Activated T-helper 1 cell treated with anti-CD3 and anti-CD28 coated beads, Interleukin-2, amount 50 U/mL, for 16 hours (primary cell): ENCODE measurements at places on chromosomes 13 and 19.
A peak's percentile ranks its signal among the peaks of the same experiment; 100 is the strongest.

GRCh38 chr13:98478189-98479129, 98.4 kb downstream of the STK24 start:
- DNase-seq: no peak

DNA sequence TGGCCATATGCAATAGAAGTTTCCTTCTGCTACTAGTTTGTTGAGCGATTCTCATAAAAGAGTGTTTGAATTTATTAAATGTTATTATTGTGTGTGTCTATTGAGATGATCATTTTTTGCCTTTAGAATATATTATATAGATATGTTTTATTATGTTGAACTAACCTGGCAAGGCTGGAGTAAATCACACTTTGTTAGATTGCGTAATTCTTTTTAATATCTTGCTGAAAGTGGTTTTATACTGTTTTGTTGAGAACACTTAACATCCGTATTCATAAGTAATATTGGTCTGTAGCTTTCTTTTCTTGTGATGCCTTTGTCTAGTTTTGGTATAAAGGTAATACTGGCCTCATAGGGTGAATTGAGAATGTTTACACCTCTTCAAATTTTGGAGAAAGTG, 574.3 kb upstream of the PCDH20 start:
- DNase-seq: no peak

DNA sequence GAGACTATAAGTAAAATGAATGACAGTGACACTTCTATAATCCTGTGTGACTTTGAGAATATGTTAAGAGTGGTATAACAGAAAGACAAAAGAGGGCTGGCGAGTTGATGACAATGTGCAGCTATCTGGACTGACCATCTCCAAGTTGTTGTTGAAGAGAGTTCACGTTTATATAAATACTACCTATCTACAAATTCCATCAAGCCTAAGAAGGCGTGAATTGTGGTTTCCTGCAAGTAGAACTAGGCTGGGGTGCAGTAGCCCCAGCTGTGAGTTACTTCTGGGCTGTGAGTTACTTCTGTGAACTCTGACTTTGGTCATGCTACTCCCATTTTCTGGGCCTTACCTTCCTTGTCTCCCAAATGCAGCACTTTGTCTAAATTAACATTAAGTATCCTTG, 561.0 kb downstream of the TBC1D4 start:
- DNase-seq: no peak

- no peak for DNase-seq
These were observed 746.8 kb upstream of the SLC10A2 start for GRCh38 chr13:103812971-103813370.

DNA sequence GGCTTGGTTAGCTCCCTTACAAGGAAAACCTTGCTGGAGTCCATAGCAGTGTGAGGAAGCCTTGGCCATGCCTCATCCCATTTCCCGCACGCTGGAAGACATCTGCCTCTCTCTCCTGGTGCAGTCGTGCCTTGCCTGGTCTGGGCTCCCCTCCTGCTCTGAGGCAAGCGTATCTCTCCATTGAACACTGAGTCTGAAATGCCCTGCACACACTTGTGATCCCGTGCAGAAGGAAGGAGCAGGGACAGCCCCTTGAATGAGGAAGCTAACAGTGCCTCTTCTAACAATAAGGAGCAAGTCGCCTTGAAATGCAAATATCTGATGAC, 407 bp upstream of the ZNF440 start:
- no peak for DNase-seq

DNA sequence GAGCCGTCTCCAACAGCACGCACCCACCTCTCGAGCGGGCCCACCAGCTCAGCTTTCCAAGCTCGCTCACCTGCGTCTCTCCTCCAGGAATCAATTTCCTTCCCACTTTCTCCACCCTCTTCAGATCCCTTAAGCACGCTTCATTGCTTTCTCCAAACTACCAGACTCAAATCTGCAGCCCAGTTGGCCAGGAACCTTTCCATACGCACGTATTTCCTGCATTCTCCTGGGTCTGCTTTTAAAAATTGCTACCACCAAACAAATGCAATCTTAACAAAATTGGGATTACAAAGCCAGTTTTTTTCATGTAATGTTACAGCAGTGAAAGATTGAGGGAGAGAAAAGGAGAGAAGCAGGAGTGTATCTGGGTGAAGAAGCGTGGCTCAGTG, 1.5 kb downstream of the ENOX1 start:
- DNase-seq: no peak

DNA sequence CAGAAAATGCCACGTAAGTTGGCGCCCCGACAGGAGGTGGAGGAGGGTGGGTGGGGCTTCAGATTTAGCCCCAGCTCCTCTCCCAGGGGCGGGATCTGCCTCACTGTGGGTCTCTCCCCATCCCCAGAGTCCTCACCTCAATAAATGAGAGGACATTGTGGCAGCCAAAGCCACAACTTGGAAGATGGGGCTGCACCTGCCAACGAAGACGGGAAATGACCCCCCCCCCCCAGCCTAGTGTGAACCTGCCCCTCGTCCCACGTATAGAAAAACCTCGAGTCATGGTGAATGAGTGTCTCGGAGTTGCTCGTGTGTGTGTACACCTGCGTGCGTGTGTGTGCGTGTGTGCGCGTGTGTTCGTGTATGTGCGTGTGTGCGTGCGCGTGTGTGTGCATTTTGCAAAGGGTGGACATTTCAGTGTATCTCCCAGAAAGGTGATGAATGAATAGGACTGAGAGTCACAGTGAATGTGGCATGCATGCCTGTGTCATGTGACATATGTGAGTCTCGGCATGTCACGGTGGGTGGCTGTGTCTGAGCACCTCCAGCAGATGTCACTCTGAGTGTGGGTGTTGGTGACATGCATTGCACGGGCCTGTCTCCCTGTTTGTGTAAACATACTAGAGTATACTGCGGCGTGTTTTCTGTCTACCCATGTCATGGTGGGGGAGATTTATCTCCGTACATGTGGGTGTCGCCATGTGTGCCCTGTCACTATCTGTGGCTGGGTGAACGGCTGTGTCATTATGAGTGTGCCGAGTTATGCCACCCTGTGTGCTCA, 1.5 kb upstream of the TRAPPC5 start:
- DNase-seq: peak; percentile 44

DNA sequence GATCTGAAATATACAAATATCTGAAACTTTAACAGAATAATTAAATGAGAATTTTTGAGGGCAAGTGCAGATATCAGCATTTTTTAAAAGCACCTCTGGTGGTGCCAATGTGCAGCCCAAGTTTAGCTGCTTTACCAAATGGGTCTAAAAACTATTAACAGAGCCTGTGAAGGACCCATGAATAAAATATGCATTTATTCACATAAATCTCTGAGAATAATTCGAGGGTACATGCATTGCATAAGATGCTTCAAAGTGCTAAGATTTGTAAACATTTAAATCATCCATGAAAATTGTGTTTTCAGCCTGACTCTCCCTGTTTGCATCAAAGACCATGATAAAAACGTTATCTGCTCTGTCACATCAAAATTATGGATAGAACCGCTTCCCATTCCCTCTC, 47.1 kb upstream of the TNFSF11 start:
- DNase-seq: no peak

- no peak for DNase-seq
These were observed 3.4 kb upstream of the PTBP1 start for GRCh38 chr19:793806-794205.

DNA sequence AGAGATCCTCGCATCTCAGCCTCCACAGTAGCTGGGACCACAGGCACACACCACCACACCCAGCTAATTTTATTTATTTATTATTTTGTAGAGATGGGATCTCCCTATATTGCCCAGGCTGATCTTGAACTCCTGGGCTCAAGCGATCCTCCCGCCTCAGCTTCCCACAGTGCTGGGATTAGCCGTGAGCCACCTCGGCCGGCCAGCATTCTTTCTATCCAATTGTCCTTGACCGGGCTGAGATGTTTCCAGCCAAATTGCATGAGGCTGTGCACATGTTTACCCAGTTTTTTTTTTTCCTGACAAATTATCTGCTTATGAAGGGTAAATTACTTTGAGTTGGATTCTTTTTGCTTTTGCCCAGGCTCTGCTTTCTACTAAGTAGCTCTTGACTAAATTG, 28.2 kb downstream of the UNC13A start:
- no peak for DNase-seq

DNA sequence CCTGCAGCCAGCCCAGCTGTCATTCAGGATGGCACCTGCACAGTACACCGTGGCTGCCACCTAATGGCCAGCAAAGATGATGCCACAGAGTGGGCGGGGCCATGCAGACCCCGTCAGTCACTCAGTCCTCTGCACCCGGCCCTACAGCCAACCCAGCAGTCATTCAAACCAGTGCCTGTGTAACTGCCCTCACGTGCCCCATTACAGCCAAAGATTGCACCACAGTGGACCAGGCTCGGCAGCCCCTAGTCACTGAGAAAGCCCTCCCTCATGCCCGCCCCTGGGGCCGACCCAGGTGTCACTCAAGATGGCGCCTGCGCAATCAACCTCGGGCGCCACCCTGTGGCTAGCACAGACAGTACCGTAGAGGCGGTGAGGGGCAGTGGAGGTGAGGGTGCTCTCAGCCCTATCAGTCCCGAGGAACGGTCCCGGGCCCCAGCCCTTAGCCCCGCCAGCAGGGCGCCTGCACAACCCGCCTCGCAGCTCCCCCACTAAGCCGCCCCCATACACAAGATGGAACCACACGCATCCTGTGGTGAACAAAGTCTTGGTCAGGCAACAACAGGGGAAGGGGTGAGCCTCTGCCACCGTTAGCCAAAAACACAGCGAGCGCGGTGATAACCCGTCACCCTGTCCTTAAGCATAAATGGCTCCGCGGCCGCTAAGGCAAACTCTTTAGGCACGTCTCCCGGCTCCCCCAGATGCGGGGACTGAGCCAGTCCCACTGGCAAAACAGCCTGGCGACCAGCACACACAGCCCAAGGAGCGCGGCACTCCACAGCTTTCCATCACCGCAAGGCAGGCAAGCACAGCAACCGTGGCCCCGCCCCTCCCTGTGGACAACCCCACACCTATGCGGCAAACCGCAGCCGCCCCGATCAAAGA, 2.3 kb downstream of the PEG3 start:
- no peak for DNase-seq

GRCh38 chr13:40446365-40446764, 220.1 kb downstream of the FOXO1 start:
- no peak for DNase-seq

DNA sequence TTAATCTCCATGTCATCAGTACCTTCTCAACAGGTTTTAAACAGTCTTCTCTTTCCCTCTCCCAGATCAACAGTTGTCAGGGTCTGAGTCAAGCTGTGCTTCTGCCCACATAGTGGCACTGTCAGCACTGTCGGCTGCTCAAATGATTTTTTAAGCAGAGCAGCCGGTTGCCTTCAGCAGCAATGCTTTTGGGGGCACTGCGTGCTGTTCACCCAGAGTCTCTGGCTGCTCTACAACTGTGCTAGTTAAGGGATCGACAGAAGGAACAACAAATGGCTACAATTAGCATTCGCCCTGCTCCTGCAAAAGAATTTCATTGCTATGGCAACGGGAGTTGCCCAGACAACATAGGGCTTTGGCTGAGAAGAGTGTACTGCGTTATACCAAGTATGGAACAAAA, 412.9 kb downstream of the DIAPH3 start:
- DNase-seq: no peak

DNA sequence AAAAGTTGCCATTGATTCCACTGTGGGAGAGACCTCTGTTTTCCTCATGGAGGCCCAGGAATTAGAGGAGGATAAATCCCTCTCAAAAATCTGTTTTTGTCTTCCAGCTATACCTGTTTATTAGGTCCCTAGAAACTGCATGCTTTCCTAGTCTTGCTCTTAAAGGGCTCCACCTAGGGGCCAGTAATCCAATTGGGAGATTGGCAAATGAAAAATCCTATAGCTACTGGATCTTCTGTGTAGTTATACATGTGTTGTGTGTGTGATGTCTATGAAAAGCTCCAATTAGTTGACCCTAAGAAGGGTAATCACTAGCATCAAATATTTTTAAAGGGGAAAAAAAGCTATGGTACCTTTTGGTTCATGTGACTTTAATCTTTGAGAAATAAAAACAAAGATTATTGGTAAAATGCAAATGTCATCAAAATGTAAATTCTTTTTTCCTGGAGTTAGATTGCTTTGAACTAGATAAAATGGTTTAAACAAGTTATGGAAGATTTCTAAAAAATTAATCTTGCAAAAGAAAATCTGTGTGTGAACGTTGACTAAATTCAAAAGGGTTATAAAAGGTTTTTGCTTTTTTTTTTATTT, 63.4 kb upstream of the C1QTNF9B start:
- DNase-seq: no peak

- DNase-seq: no peak
These were observed 2.1 kb downstream of the PROSER1 start for GRCh38 chr13:39035799-39036198.

DNA sequence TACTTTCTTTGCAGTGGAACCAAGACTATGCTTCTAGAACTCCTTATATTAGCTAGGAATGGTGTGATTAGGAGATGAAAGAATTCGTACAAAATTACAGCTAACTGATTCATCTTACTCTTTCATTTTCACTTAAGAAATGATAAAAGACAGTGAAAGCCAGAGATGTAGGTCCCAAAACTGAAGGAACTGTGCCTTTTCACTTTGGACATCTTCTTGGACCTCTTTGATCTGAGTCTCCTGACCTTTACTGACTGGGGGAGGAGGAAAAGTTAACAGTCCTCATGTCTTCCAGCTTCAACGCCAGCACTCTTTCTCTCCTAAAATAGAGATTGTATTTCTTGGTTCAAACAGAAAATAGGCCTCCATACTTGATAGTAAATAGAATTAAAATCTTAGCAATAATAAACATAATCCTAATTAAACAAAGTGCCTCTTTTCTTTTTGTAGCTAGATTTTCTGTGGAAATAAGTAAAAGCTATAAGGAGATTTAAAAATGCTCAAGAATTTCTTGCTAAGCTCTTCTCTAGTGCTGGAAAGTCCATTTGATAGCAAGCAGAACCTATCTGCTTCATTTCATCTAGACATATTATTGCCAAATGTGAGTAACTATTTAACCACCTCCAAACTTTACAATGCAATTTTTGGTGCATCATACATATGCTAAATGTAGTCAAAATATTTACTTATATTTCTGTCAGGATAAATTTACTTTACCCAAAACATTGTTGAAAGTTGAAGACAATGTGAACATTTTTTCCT, 109.4 kb upstream of the POSTN start:
- DNase-seq: no peak

DNA sequence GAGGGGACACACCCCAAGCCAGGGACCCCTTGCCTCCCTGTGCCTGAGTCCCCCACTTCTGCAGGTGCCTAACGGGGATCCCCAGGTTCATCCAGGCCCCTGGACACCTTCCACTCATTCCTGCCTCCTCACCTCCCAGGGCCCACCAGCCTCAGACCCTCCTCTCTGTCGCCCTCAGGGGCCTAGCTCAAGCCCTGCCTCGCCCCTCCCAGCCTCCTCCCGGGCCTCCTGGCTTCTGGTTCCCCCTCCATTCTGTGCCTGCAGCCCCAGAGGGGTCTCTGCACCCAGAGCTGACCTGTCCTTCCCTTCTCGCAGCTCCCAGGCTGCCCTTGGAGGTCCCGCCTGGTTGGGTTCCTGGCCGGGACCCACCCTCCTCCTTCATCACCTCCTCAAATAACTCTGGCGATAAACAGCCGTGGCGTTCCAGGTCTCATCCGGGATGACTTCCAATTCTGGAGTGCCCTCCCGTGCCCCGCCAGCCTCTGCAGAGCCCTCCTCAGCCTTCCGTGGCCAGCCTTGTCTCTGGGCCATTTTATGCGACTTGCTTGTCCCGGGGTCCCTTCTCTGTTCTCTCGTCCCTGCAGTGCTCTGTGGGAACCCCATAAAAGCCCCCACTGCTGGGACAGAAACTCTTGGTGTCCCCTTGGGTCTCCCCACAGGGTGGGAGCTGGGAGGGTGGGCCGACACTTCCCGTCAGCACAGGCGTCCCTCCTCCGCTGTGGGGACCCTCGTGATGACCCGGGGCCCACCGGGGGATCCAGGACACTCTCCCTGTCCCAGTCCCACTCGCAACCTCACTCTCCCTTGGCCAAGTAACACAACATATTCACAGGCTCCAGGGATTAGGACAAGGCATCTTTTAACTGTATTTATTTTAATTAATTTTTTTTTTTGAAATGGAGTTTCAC, 9.2 kb downstream of the JOSD2 start:
- DNase-seq: no peak
